Adipocyte (in vitro differentiated cells): ENCODE measurements at places on chromosomes 13 and 19.

DNA sequence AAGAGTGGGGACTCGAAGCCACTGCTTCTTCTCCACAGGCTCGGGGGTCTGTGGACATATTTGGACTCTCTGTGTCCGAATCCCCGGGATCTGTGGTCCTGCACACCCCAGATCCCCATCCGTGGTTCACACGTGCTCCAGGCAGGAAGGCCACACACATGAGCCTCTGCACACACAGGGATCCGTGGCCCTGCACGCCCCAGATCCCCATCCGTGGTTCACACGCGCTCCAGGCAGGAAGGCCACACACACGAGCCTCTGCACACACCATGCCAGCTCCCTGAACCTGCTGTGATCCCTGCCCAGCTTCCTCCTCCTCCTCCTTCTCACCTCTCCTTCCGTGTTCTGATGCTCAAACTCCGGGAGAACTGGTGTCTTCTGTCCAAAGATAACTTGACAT is 3.1 kb downstream of the TEX29 start:
- DNase-seq, result no peak

DNA sequence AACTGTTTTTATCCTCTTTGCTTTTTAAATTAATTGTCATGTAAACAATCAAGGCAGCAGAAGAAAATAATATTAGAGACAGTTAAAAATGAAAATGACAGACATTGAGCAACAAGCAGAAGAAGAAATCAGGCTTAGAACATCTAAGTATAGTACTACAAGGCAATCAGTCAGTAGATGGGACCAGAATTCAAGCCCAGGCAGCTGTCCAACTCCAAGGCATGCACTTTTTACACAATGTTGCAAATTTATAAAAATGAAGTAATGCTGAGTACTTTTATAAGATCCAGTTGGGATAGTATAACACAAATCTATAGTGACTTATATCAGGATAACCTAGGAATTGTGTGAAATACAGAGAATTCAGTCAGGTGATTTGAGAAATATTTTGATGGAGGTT is 2815.8 kb downstream of the PCDH9 start:
- DNase-seq, result peak; percentile 76

GRCh38 chr19:42165146-42165545 is 32.9 kb upstream of the POU2F2 start:
- DNase-seq, result no peak

- no peak for DNase-seq
These were observed 177.4 kb upstream of the OBI1 start for GRCh38 chr13:78836238-78836784.

GRCh38 chr19:16143399-16144215 is at the start of gene HSH2D:
Gene HSH2D (plus strand): TSS chr19:16143685. CDS start chr19:16148751, 5,066 bp downstream.
- DNase-seq, result no peak

DNA sequence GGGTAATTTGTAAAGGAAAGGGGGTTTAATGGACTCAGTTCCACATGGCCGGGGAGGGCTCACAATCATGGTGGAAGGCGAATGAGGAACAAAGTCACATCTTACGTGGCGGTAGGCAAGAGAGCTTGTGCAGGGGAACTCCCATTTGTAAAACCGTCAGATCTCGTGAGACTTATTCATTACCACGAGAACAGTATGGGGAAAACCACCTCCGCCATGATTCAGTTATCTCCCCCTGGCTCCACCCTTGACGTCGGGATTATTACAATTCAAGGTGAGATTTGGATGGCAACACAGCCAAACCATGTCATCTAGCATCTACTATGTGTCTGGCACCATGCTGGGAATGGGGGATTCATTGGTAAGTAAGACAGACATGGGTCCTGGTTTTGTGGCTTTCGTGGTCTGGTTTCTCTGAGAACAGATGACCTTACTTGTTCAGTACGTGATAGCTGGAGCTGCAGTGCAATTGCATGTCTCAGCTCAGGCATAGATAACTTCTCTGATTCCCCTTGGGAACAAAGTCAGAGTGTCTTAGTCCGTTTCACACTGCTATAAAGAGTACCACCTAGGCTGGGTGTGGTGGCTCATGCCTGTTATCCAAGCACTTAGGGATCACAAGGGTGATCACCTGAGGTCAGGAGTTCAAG is 8.3 kb downstream of the ZNF554 start:
- no peak for DNase-seq

DNA sequence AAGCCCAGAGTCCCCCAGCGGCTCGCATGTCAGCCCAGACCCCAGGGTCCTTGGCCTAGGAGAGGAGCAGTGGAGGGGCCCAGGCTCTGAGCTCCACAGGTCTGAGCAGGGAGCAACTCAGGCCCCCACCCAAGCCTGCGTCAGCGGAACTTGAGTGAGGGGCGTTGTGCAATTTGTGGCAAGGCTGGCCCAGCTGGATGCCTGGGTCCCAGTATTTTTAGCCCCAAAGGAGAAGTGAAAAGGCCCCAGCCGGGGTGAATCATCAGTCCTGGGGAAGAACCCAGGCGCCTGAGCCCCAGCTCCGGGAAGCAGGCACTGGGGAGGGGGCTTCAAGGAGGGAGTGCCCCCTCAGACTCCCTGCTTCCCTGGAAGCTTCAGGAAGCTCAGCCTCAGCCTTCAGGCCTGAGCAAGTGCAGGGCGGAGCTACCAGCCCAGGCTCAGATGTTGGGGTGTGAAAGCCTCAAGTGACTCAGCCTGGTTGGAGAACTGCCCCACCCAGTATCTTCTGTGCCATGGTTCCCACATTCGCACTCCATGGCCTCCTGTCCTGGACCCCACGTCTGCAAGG is 7.2 kb downstream of the MED29 start:
- peak; percentile 72 for DNase-seq

DNA sequence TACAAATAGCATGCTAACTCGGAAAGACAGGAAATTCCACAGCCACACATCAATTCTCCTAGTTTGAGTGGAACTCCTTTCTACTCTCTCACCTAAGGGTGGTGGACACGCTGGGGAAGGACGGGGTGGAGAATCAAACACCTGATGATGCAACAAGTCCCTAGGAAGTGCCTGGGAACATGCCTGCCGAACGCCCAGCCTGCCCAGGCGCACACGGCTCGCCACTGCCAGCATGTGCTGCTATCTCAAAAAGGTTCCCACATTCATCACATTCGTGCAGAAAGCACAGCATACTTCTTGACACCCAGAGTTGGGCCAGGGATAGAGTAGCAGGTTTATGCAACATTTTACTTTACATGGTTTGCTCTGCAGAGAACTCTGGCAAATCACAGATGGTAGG is 164.6 kb downstream of the ABCC4 start:
- DNase-seq, result no peak

GRCh38 chr19:14555918-14556661 is 15.8 kb downstream of the NDUFB7 start:
- DNase-seq, result no peak

DNA sequence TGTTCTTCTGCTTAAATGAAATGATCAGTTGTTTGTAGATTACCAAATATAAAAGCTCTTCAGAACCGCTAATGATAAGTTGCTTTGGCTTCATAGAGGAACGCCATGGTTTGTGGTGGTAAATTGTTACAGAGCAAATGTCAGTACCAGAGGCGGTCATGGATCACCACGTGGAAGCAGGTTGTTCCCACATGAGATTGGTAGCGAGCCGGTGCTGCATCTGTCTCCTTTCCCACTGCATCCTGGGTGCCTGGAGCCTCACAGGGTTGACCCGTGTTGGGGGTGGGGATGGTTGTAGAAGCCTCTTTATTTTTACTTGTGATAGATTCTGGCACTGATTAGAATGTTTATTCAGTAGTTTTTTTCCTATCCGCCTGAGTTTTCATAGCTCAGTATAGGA is 14.7 kb downstream of the GARRE1 start:
- DNase-seq, result no peak

DNA sequence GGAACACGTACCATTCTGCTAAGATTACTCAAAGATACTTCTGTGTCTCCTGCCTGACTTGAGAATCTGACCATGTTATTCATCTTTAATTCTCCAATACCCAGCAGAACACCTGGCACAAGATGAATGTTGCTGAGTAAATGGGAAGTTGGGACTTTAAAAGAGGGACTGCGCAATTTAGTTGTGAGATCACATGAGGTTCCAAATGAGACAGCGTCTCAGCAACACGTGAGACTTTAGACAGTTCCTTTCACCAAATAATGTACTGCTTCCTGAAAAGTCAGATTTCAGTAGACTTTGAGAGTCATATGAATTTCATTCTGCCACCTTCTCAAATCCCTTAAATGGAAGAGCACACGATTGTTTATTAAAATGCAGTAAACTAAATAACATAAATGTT is 36.7 kb downstream of the DOCK9 start:
- DNase-seq, result no peak

GRCh38 chr19:6132482-6132881 is 3.0 kb upstream of the ACSBG2 start:
- DNase-seq, result no peak

DNA sequence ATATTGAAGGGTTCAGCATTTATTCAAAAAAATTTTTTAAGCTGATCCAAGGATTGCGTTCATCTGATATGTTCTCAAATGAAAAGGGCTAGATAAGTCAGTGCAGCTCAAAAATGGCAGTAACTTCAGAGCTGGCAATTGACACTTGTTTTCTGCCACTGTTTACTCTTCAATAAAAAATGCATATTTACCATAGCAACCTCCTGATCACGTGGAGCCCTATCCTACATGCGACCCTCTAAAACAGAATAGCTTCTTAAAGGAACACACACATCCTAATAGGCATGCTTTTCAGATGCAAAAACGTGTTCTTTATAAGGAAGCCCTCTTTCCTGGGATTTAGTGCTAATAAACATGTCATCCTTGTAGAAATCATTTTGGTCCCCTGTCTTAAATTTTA is 150.2 kb downstream of the ZNF536 start:
- DNase-seq, result no peak

DNA sequence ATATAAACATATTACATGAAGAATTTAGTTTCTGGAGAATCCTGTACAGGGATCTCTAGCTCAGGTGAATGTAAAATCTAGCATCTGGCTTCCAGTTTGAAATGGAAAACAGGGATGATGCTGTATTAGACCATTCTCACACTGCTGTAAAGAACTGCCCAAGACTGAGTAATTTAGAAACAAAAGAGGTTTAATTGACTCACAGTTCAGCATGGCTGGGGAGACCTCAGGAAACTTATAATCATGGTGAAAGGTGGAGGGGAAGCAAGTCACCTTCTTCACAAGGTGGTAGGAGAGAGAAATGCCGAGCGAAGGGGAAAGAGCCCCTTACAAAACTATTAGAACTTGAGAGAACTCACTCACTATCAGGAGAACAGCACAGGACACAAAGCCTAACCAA is 17.0 kb upstream of the N4BP2L2 start:
- DNase-seq, result no peak

DNA sequence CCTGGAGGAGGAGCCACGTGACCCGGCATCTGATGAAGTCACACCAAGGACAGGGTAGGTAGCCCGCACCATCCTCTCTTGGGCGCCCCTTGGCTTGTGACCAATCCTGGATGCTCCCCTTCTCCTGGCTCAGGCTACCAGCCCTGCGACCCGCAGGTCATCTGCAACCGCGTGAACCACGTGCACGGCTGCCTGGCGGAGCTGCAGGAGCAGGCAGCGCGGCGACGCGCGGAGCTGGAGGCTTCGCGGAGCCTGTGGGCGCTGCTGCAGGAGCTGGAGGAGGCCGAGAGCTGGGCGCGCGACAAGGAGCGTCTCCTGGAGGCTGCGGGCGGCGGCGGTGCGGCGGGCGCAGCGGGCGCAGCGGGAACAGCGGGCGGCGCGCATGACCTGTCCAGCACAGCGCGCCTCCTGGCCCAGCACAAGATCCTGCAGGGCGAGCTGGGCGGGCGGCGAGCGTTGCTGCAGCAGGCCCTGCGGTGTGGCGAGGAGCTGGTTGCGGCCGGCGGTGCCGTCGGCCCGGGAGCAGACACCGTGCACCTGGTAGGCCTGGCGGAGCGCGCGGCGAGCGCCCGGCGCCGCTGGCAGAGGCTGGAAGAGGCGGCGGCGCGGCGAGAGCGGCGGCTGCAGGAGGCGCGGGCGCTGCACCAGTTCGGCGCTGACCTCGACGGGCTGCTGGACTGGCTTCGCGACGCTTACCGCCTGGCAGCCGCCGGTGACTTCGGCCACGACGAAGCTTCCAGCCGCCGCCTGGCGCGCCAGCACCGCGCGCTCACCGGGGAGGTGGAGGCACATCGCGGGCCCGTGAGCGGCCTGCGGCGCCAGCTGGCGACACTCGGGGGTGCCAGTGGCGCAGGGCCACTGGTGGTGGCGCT is 45.9 kb downstream of the SPTBN4 start:
- DNase-seq, result peak; percentile 50

GRCh38 chr13:20544201-20544923 is 18.7 kb upstream of the CRYL1 start:
- no peak for DNase-seq

GRCh38 chr13:113810640-113811039 is 51.6 kb downstream of the TMEM255B start:
- DNase-seq, result no peak

DNA sequence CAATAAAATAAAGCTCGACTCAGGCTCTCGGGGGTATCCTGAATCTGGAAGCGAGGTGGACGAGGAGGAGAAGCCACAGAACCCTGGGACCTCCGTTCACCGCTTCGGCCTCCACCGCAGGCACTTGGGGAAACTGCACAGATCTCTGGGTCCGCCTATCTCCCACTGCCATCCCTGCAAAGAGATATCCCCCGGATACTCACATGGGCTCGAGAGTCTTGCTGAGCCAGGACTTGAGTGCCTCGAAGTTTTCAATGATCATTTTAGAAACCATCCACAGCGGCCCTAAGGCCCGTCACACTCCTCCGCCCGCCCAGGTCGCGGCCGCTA is 589 bp downstream of the RBM26 start:
- DNase-seq, result no peak

DNA sequence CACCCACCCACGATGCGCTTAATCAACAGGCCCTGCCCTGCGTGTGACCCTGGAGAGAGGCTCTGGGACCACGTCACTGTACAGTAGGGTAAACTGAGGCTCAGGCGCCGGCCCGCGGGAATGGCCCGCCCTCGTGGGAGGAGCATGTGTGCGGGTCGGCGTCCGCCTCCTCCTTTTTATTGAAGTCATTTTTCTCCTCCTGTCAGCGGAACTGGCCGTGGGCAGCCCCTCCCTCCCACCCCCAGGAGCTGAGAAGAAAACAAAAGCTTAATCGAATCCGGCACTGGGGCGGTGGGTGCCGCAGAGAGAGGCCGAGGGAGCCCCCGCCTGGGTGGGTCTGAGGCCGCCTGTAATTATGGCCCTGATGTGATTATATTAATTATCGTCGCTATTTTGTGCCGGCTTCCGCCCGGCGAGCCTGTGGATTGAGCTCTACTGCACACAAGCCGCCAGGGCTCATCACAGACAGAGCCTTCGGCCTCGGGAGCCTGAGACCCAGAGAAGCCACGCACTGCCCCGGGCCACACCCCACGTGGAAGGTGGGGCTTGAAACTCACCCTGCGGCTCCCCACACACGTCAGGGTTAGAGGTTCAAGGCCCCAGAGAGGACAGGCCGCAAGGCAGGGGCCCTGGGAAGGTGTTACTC is 7.0 kb downstream of the C2CD4C start:
- peak; percentile 42 for DNase-seq

- DNase-seq, result no peak
These were observed 1358.5 kb upstream of the PCDH9 start for GRCh38 chr13:68588623-68589022.

- no peak for DNase-seq
These were observed 318.9 kb downstream of the MYO16 start for GRCh38 chr13:108948251-108948671.

GRCh38 chr19:18388100-18388959 is 2.4 kb downstream of the GDF15 start:
- peak; percentile 76 for DNase-seq
